ENCODE measurements at places on chromosomes 12 and 14.

GRCh38 chr12:24062642-24063245, 113.3 kb upstream of the SOX5 start:
- DNase-seq, result no peak

DNA sequence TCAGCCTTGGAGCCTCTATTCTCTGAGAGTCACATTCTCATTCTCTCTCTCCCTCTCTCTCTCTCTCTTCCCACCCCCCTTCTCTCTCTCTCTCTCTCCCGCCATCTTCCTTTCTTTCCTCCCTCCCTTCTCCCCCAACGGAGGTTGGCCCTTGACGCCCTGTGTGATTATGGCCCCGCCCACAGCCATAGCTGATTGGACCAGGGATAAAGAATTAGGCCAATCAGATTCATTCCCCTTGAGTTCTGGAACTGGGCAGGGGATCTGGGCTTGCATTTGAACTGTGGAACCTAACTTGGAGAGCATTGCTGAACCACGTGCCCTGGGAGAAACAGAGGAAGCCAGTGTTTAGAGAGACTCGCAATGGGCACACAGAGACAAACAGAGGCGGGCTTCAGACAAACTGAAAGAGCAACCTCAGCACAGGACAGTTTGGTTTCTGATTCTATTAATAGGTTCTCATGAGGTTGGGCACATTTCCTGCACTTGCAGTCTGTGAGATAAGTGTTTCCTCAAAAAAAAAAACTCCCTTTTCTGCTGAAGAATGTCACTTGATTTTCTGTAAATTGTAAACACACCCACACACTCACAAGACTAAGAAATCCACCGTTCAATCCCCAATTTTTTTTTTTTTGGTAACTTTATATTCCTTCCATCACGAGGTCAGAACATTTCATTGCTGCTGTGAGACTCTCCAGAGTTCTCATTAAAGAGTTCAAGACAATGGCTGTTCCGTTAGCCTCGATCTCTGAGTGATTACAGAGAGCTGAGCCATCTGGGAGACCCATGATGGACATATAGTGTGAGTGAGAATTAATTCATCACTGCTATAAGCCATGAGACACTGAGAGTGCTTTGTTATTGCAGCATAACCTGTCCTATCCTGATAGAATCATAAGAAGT, 3.5 kb upstream of the P2RX7 start:
- peak; percentile 76 for DNase-seq

GRCh38 chr14:88856786-88857366, 32.4 kb downstream of the TTC8 start:
- no peak for DNase-seq

DNA sequence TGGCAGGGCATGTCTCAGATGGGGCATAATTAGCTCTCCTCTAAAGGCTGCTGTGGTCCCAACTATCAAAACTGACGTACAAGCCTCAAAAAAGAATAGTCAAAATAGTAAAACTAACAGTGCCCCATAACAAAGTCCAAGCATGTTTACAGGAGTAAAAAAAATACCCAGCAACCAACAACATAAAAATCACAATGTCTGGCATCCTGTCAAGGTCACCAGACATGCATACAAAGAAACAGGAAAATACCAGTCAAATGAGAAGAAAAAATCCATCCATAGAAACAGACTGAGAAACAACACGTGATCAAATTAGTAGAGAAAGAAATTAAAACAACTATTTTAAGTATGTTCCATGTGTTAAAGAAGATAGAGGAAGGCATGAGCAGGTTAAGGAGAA, 131.2 kb upstream of the C14orf180 start:
- no peak for DNase-seq

DNA sequence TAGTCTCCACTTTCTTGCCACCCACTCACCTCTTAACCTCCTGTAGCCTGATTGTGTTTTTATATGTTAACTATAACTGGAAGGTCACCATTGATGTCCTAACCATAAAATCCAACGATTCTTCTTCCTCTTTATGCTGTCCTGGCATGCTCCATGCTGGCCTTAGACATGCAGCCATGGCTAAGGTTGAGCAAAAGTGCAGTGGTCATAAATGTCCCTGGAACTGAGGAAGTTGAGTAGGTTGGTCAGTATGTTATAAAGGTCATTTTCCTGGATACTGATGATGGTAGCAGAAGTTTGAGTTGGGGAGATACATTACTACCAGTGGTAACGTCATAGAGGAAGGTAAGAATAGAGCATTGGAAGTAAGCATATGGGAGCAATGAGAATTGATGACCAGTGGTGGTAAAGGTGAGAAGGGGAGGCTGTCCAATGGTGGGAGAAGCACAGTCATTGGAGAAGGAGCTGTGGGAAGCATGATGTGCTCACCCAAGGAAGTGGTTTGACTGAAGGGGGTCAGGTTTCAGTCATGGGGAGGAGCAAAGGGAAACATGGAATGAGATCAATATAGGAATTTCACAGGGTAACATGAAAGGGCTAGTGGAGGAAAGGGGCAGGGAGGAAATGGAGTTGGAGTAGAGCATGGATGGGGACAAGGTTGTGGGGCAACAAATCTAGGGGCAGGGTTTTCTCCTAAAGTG, 240.8 kb downstream of the DACT1 start:
- no peak for DNase-seq

DNA sequence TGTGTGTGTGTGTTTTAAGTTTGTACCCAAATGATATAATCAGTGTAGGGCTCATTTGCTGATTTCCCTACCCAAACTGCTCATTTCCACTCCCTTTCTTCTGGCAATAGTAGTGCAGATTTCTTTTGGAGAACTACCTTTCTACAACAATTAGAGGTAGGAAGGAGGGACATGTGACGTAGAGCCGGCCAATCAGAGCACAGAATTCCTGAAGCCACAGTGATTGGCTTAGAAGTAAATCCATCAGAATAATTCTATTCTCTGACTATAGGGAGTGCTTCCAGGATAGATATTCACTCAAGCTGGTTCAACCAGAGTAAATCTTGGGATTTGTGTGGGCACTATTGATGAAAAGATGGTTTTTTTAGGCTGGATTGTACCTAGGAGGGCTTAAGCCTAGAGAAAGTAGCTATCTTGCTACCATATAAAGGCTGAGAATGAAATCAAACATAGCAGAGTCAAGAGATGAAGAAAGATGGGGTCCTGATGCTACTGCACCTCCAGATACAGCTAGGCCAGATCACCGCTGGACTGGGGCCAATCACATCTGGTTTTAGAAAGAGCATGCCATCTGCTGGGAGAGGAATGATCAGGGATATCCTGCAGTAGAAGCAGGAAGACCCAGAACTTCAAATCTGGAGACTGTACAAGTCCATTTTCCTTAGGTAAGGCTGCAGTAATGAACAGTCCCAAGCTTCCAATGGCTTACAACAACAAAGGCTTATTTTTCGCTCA, 54.1 kb upstream of the NUAK1 start:
- no peak for DNase-seq

DNA sequence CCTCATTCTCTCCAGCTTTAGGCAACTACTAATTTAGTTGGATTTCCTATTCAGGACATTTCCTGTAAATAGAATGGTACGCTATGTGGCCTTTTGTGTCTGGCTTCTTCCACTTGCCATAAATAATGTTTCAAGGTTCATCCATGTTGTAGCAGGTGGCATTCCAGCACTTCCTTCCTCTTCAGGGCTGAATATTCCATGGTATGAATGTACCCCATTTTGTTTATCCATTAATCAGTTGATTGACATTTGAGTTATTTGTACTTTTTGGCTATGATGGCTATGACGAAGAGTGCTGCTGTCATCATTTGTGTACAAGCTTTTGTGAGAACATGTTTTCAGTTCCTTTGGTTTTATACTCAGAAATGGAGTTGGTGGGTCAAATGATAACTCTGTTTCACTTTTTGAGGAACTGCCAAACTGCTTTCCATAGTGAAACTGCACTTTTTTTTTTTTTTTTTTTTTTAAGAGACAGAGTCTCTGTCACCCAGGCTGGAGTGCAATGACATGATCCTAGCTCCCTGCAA, 6.5 kb upstream of the CDK2AP1 start:
- DNase-seq, result peak; percentile 7

- no peak for DNase-seq
These were observed 23.1 kb upstream of the P2RX4 start for GRCh38 chr12:121186826-121187225.

GRCh38 chr14:29584992-29585391, 342.7 kb downstream of the PRKD1 start:
- peak; percentile 38 for DNase-seq

GRCh38 chr14:98599082-98599481, 672.9 kb downstream of the BCL11B start:
- no peak for DNase-seq

- no peak for DNase-seq
These were observed 18.9 kb downstream of the SDS start for GRCh38 chr12:113384778-113385177.

Data from dorsolateral prefrontal cortex (tissue), 122 donors.